ENCODE measurements at places on chromosomes 2 and 18. TPM values are rescaled to one million over a fixed set of nuclear protein-coding genes. Genes with fewer than 3 reads are reported as not detected.

The CFC1 gene
- not detected for total RNA-seq

The EPHA4 gene
- 6.1 TPM for total RNA-seq

The MALT1 gene
- total RNA-seq, result 64.6 TPM

The CNGA3 gene
- total RNA-seq, result under 0.01 TPM

The TNFAIP6 gene
- total RNA-seq, result 2.6 TPM

The ZBTB7C gene
- under 0.01 TPM for total RNA-seq

The LYG1 gene
- 0.77 TPM for total RNA-seq

All from bronchial epithelial cell (primary cell).